ENCODE measurements at places on chromosomes 5 and 9. TPM values are rescaled to one million over a fixed set of nuclear protein-coding genes. Genes with fewer than 3 reads are reported as not detected.

The SLC6A3 gene
- not detected for total RNA-seq

The SEMA6A gene
- total RNA-seq, result 0.74 TPM

The DMGDH gene
- 2.7 TPM for total RNA-seq

The SHISAL2B gene
- not detected for total RNA-seq

The SH3GL2 gene
- total RNA-seq, result not detected

The GGTA1 gene
- not detected for total RNA-seq

The PKN3 gene
- 0.55 TPM for total RNA-seq

The PCDHGB7 gene
- total RNA-seq, result 6.9 TPM

The C5orf58 gene
- not detected for total RNA-seq

The KLF4 gene
- total RNA-seq, result 16.8 TPM

The PLAC8L1 gene
- not detected for total RNA-seq

The MLANA gene
- total RNA-seq, result not detected

The SCAI gene
- 6.7 TPM for total RNA-seq

The ADGRD2 gene
- total RNA-seq, result not detected
